ENCODE measurements at places on chromosomes 6 and 20.

GRCh38 chr20:14687313-14687712 lies 349.9 kb upstream of the FLRT3 start:
- DNase-seq, result no peak

DNA sequence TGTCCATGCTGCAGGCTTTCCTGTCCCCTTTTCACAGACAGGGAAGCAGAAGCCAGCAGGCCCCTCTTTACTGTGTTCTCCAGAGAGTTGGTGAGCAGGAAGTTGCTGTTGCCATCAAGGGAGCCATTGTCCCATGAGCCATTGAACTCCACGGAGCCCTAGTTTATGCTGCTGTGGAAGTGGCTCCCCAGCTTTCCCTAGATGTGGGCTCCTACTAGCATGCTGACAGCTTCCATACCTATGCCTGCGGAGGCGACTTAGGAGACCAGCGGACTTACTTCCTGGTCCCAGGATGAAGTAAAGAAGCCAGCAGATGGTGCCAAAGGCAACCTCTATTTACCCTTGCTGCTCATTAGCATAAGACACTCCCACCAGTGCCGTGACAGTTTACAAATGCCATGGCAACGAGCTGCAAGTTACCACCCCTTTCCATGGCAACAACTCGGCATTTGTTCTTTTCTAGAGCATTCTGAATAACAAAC lies 30.8 kb upstream of the FKBP1A start:
- DNase-seq, result peak; percentile 70

GRCh38 chr6:57421503-57421902 lies 104.1 kb downstream of the PRIM2 start:
- peak; percentile 53 for DNase-seq

DNA sequence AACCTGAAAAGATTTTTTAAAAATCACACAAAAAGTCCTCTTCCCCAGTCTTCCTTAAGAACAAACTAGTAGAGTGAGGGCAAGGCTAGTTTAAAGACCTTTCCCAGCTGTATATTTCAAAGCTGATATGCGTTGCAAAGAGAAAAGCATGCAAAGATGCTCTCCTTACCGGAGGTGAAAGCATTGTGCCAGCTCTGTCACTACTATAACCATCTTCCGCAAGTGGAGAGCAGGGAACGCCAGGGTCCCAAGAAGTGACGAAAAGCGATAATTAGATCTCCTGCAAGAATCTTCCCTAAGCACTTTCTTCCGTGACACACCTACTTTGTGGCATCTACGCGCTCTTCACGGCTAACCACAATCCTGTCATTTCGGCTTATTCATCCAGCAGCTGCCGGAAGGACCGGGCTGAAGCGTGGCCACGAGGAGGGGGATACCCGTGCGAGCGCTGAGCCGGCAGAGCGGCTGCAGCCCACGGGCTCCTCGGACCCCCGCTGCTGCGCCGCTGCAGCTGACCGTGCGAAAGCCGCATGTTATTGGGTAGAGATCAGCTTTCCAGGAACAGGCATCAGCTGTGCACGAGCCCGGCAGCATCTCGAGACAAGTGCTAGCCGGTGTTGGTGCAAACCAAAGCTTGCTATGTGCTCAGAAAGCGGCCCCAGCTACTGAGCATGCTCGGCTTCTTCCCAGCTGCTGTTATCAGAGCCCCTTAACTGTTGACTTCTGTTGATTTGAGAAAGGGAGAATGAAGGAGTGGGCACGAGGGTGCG lies 57.2 kb upstream of the ARHGAP18 start:
- peak; percentile 73 for DNase-seq

DNA sequence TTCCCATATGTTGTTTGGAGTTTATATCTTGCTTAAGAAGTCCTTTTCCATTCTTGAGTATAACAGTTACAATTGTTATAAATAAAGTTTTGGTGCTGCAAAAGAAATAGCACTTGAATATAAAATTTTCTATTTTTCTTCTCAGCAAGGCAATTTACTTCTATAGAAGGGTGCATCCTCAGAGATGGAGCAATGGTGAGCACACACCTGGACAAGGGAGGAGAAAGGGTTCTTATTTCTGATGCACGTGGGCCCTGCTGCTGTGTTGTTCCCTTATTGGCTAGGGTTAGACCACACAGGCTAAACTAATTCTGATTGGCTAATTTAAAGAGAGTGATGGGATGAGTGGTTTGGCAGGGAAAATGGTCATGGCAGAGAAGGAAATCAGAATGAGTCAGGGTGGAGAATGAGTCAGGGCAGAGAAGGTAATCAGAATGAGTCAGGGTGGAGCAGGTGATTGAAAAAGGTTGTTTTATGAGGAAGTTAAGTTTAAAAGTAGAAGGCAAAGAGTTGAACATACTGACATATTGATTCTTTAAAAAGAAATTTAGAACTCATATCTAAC lies 38.0 kb downstream of the CST8 start:
- no peak for DNase-seq

GRCh38 chr6:63600136-63600535 lies 27.9 kb downstream of the LOC128125822 start:
- DNase-seq, result peak; percentile 80

DNA sequence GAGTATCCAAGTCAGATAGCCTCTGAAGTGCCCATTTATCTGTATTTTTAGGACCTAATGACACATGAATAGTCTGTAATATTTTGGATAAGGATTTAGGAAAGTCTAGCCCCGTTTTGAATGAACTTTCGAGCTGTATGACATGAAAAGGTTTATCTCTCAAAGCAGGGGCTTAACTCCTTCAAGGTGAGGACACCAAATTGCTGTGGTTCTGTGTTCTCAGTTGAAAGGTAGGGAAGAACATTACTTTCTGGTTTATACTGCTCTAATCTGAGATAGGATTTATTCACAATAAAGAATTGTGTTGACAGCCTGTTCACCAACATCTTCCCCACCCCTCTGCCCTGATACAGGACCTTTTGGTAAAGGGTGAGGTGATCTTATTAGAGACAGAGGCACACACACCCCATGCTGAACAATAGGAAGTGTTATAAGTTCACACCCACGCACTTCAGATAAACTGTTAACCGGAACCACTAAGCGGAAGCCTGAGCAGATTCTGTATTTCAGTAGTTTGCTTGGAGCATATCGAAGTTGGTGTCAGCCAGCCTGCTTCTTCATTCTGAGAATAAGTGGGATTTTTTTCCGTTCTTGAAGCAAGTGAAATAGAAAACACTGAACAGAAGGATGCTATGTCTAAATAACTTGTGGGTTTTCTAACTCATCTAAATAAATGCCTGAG lies 223.3 kb downstream of the TMEM242 start:
- peak; percentile 22 for DNase-seq

DNA sequence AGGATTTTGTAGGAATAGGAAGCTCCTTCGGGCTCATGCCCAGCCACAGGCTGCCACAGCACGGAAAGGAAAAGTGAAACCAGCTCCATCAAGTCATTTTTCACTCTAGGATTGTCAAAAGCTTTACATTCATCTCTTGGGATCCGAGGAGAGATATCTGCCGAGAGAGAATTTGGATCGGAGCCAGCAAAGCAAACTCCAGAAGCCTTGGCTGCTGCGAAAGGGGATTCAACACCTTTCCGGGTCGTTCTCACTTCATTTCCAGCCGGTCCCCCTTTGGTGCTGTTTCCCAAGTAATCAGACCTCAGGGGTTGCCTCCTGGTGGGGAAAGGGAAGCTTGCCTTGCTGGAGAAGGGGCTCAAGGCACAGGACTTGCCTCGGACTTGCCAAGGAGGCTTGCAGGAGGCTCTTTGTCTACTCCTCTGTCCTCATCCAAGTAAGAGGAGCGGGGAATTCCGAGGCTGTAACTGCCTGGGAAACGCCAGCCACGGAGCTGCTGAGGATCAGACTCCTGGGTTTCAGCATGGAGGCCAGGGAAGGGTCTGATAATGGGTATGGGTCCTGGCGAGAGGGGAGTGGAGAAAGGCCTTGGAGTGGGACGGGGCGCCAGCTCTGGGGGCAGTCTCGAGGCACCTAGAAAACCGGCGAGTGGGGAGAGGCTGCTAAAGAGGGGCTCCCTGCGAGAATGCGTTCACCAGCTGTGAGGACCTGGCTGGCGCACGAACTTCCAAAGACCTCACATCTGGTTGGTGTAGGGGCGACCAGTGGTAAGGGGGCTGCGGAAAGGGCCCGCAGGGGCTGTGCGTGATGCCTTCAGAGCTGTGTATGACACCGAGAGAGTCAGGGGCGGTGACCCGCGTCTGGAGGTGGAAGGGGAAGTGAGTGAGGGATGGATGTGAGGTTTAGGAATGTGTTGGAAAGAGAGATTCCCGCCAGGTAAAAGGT lies 702 bp downstream of the ETV7 start:
- DNase-seq, result peak; percentile 14

GRCh38 chr6:16585805-16586204 lies 175.5 kb downstream of the ATXN1 start:
- DNase-seq, result peak; percentile 88

GRCh38 chr6:36350082-36350481 lies 13.4 kb upstream of the BNIP5 start:
- DNase-seq, result no peak

GRCh38 chr6:142938510-142938909 lies 6.5 kb downstream of the HIVEP2 start:
- no peak for DNase-seq

DNA sequence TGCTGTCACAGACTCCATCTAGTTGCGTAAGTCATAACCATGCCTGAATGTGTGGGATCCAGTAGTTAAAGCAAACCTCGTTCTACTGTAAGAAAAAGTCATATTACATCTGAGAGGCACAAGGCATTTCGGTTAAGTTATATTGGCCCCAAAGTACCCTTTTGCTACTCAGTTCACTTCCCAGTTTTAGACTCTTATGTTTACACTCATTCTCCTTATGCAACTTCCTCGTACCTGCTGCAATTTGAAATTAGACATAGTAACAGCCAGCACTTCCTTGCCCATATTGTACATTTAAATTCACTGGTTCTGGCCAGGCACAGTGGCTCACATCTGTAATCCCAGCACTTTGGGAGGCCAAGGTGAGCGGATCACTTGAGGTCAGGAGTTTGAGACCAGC lies 37.0 kb downstream of the PEX7 start:
- DNase-seq, result peak; percentile 83

DNA sequence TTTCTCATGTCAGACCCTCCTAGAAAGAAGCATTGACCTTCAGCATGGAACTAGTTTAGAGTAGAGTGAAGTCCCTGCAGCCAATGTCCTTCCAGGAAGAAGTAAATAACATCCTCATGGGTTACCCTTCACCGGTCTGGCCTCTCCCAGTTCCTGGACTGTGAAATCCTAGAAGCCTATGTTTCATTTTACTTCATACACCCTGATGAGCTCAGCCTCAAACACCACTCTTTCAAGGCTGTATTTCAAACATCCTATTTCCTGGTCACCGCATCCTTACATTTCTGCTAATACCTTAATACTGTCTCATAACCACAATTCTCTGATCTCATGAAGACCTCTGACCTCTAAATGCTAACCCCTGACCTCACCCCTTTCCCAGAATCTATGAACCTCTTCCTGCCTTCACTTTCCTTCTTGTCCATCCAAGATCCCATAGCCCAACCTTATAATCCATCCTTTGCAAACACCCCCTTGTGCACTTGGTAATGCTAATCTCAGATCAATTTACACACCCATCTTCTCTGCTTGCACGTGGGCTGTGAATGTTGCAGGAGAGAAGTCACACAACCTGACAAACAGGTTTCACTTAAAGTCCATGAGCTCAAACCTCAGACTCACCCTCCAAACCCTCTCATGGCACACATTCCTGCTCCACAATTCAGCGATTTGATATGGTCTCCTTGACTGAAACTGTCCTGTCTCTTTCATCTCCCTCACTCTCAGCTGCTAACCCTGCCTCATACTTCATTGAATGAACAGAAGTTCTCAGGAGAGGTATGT lies 30.2 kb downstream of the SLC2A10 start:
- DNase-seq, result no peak

- peak; percentile 33 for DNase-seq
Measured at GRCh38 chr6:106473812-106474211, 113.3 kb downstream of the CRYBG1 start.

DNA sequence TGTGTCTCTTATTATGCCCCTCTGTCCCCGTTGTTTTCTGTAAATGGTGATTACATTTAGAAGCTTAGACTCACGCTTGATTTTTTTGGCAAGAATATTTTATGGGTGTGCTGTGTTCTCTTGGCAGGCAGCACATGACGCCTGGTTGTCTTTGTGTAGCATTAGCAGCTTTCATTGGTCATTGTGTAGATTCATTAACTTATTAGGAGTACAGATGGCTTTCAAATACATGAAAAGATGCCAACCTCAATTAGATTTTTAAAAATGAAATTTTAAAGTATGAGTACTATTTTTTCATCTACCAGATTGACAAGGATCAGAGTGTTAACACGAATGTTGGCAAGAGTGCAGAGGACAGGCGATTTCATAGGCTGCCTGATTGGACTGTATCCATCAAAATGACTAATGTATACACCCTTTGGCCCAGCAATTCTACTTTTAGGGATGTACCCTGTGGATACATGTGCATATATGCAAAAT lies 15.2 kb downstream of the COX4I2 start:
- no peak for DNase-seq

- DNase-seq, result no peak
Measured at GRCh38 chr20:51687108-51687507, 81.1 kb downstream of the ATP9A start.

DNA sequence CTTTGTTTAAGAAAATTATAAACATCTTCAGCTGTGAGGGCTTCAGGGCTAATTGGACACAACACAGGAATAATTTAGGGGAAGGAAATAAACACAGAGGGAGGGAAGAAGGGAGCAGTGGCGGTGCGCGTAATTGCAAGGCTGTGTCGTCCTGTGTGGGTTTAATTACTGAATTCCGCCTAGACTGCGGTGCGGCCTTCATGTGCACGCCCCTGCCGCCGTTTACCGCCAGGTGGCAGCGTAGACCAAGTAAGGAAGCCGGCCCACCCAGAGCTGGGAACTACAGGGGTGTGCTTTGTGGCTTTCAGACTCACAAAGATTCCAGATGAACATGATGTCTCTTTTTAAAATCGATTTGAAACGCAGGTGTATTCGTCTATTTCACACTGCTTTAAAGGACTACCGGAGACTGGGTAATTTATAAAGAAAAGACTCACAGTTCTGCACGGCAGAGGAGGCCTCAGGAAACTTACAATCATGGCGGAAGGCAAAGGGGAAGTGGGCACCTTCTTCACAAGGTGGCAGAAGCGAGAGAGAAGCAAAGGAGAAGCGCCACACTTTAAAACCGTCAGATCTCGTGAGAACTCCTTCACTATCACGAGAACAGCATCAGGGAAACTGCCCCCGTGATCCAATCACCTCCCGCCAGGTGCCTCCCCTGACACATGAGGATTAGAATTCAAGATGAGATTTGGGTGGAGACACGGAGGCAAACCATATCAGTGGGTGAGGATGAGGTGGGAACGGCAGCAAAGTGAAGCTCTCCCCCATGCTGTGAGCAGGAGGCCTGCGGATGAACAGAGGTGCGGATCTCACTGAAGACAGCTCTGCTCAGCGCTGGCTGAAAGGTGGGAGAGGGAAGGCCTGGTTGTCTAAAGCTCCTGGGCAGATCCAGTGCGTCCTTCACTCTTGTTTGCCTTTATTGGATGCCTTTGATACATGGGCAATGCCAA lies 222.0 kb upstream of the PDE10A start:
- peak; percentile 41 for DNase-seq

Data from MV-4-11 (cell line).